Activated CD8-positive, alpha-beta memory T cell treated with anti-CD3 and anti-CD28 coated beads, Interleukin-2, amount 10 ng/mL, durations not matched to agents 7 days and 5 days (primary cell): ENCODE measurements at places on chromosomes 1 and 21. TPM values are rescaled to one million over a fixed set of nuclear protein-coding genes. Genes with fewer than 3 reads are reported as not detected.

The LCE4A gene
- not detected for total RNA-seq

The ALX3 gene
- not detected for total RNA-seq

The TNFRSF4 gene
- total RNA-seq: 8.1 TPM

The TRPM2 gene
- total RNA-seq: 21.2 TPM

GRCh38 chr21:23585419-23585818 lies 2021.9 kb downstream of the MRPL39 start:
- no peaks in the 10 kb centered on the region for H3K36me3 ChIP-seq
- no peak overlapping the region for H3K4me3 ChIP-seq
- H3K4me1 ChIP-seq: no peaks in the 10 kb centered on the region
- H3K27ac ChIP-seq: no peak overlapping the region
- H3K27me3 ChIP-seq: no peaks in the 10 kb centered on the region

GRCh38 chr21:15533618-15534017 lies 196.2 kb upstream of the USP25 start:
- peaks cover 6% of the 10 kb centered on the region for H3K4me1 ChIP-seq
- H3K4me3 ChIP-seq: no peak overlapping the region
- DNase-seq: no peak
- H3K36me3 ChIP-seq: no peaks in the 10 kb centered on the region
- H3K27me3 ChIP-seq: peaks cover 4% of the 10 kb centered on the region

GRCh38 chr1:9112961-9113880 lies 15.7 kb downstream of the GPR157 start:
- H3K4me3 ChIP-seq: no peak overlapping the region
- no peak overlapping the region for H3K27ac ChIP-seq
- peaks cover 25% of the 10 kb centered on the region for H3K4me1 ChIP-seq
- H3K36me3 ChIP-seq: no peaks in the 10 kb centered on the region
- H3K27me3 ChIP-seq: no peaks in the 10 kb centered on the region
- DNase-seq: no peak

GRCh38 chr21:44521928-44522752 lies 17.9 kb downstream of the KRTAP10-1 start:
- no peak for DNase-seq
- no peaks in the 10 kb centered on the region for H3K36me3 ChIP-seq
- no peaks in the 10 kb centered on the region for H3K4me1 ChIP-seq
- no peaks in the 10 kb centered on the region for H3K27me3 ChIP-seq
- H3K4me3 ChIP-seq: no peak overlapping the region
- H3K27ac ChIP-seq: no peak overlapping the region

DNA sequence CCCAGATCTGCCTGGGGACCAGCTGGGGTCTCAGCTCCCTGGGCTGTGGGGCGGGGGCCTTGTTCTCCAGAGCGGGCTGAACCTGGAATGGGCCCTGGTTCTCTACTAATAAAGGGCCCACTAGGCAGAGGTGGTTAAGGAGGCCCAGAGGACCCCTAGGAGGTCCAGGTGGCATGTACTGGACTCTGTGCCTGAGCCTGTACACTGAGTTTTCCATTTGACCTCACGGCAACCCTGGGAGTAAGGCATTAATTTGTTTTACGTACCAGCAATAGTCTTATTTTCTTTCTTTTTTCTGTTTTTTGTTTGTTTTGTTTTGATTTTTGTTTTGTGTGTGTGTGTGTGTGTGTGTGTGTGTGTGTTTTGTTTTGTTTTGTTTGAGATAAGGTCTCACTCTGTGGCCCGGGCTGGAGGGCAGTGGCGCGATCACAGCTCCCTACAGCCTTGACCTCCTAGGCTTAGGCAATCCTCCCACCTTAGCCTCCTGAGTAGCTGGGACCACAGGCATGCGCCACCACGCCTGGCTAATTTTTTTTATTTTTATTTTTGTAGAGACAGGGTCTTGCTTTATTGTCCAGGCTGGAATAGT lies 19.6 kb upstream of the FAM131C start:
- no peak overlapping the region for H3K27ac ChIP-seq
- no peak overlapping the region for H3K4me3 ChIP-seq
- no peaks in the 10 kb centered on the region for H3K4me1 ChIP-seq
- H3K36me3 ChIP-seq: no peaks in the 10 kb centered on the region

GRCh38 chr1:224541072-224541790 lies 74.9 kb upstream of the CNIH3 start:
- no peaks in the 10 kb centered on the region for H3K36me3 ChIP-seq
- H3K4me3 ChIP-seq: no peak overlapping the region
- H3K4me1 ChIP-seq: peaks cover 20% of the 10 kb centered on the region
- no peak overlapping the region for H3K27ac ChIP-seq
